ENCODE measurements at places on chromosomes 16 and 17. TPM values are rescaled to one million over a fixed set of nuclear protein-coding genes. Genes with fewer than 3 reads are reported as not detected.

RNF227 gene
- total RNA-seq = 2.8 TPM

NLRC3 gene
- under 0.01 TPM for total RNA-seq

NACA2 gene
- total RNA-seq = not detected

NAGLU gene
- total RNA-seq = 27.0 TPM

C1QL1 gene
- 0.18 TPM for total RNA-seq

OTOA gene
- total RNA-seq = under 0.01 TPM

MT1M gene
- 0.74 TPM for total RNA-seq

KRT15 gene
- 0.74 TPM for total RNA-seq

NUPR1 gene
- total RNA-seq = 32.5 TPM

SLC35G6 gene
- not detected for total RNA-seq

CLEC18B gene
- total RNA-seq = 0.55 TPM

AIPL1 gene
- not detected for total RNA-seq

USP32 gene
- 44.7 TPM for total RNA-seq

CNGB1 gene
- total RNA-seq = not detected

SLC38A8 gene
- not detected for total RNA-seq

KRTAP4-11 gene
- total RNA-seq = not detected

KRT31 gene
- not detected for total RNA-seq

TAT gene
- not detected for total RNA-seq

RNF157 gene
- 0.28 TPM for total RNA-seq

SULT1A3 gene
- total RNA-seq = 3.4 TPM

TBC1D3B gene
- 1.3 TPM for total RNA-seq

CCT6B gene
- 3.0 TPM for total RNA-seq

ENPP7 gene
- not detected for total RNA-seq

KRT12 gene
- total RNA-seq = not detected

CD300LG gene
- total RNA-seq = not detected

COX10 gene
- total RNA-seq = 11.0 TPM

CCL23 gene
- not detected for total RNA-seq

ABCC11 gene
- under 0.01 TPM for total RNA-seq

DNAI2 gene
- not detected for total RNA-seq

AATF gene
- total RNA-seq = 30.3 TPM

GNAO1 gene
- total RNA-seq = under 0.01 TPM

HSD17B2 gene
- 4.4 TPM for total RNA-seq

KRTAP4-3 gene
- not detected for total RNA-seq

EPX gene
- total RNA-seq = not detected

Data from smooth muscle cell of bladder (primary cell).